ENCODE measurements at places on chromosomes 16 and 17. TPM values are rescaled to one million over a fixed set of nuclear protein-coding genes. Genes with fewer than 3 reads are reported as not detected.

CIBAR2 gene
- total RNA-seq, result not detected

DNA sequence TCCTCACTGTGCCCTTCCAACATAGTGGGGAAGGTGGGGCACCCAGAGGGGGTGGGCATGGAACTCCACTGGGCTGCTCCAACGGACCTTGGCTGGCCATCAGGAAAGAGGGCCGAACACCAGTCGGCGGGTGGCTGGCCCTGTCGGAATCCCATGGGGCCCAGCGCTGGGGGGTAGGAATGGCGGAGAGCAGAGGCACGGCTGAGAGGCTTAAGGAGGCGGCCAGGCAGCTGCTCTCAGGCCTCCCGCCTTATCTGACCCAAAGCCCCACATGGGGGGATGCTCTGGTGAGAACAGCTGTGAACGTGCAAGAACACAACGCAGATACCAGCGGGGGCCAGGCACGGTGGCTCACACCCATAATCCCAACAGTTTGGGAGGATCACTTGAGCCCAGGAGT, 4.4 kb upstream of the MYO1C start:
- DNase-seq, result no peak

GRCh38 chr17:44734272-44734671, 24.5 kb upstream of the ADAM11 start:
- DNase-seq, result no peak

DNA sequence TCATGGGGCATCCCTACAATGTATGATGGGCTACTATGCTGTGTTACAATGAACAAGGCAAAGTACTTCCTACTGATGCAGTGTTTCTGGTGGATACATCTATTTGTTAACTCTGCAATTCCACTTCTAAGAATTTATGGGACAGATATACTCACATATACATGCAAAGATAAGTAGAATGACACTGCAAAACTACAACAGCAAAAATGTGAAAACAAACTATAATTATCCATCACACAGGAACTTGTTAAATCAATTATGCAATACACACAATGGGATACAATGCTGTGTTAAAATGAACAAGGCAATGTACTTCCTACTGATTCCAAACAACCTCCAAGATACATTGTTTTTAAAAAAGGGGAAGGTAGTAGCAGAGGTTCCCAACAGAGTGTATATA, 3.2 kb downstream of the DDX52 start:
- DNase-seq, result no peak

DNA sequence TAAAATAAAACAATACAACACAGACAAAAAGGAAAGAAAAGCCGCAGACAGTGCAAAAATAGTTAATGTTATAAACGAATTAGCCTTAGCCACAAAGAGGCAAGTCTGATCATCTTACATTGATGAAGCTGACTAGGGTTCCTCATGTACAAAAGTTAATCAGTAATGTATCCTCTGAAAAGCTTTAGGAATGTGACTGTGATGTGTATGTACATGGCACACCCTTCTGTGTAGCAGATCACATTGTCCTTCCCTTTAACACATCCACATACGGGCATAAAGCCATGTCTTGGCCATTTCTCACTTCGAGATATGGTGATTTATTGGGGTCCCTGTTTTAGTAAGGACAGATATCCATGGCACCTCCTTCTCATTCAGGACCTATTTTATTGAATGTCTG, 1327.5 kb upstream of the CDH8 start:
- DNase-seq, result no peak

DNA sequence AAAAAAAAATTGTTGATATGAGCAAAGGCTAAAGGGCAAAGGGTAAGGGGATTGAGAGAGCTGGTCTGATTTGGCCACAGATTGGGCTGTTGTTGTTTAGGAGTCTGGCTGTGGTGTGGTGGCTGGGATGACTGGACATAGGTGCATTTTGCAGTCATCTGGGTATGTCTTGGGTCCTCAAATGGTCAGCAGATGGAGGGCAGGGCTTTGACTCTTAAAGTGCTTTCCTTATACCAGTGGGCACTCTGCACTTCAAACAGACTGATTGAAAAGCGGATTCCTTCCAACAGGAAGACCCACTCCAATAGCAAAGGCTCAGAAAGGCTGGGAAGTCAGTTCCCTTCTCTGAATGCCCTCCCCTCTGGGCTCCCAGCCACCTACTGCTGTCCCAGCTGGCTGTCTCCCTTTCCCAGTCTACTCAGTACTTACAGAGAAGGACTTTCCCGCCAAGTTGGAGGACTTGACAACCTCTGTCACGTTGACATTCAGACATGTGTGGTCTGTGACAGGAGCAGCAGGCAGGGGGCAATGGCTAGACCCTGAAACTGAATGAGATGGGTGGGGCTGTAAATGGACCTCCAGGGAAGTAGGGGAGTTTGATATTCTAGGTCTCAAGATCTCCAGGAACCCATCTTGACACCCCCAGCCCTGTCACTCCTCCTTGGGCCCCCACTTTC, 19.6 kb upstream of the MFSD6L start:
- DNase-seq, result peak; percentile 46

GRCh38 chr17:29196769-29197515, 16.7 kb upstream of the MYO18A start:
- no peak for DNase-seq

GRCh38 chr17:44777394-44778348, 18.9 kb downstream of the ADAM11 start:
- no peak for DNase-seq

BOLA2 gene
- 14.4 TPM for total RNA-seq

DNA sequence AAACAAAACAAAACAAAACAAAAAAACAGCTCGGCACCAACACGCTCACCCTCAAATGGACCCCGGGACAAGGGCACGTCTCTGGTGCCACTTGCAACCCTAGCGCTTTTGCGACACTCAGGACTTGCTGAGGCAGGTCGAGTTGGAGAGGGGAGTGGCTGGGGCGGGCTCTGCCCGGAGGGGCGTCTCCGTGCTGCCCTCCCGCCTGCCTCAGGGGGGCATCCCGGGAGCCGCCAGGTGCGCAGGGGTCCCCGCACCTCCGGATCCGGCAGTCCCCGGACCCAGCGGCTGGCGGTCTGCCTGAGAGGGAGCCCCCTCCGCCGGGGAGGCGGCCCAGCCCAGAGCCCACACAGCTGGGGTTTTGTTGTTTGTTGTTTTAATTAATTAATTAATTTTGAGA, at the start of gene SLC52A1:
Gene SLC52A1 (minus strand): TSS at position 112 of the 400 bp plus-strand sequence. CDS start 820 bp downstream, outside the sequence.
- no peak for DNase-seq

DNA sequence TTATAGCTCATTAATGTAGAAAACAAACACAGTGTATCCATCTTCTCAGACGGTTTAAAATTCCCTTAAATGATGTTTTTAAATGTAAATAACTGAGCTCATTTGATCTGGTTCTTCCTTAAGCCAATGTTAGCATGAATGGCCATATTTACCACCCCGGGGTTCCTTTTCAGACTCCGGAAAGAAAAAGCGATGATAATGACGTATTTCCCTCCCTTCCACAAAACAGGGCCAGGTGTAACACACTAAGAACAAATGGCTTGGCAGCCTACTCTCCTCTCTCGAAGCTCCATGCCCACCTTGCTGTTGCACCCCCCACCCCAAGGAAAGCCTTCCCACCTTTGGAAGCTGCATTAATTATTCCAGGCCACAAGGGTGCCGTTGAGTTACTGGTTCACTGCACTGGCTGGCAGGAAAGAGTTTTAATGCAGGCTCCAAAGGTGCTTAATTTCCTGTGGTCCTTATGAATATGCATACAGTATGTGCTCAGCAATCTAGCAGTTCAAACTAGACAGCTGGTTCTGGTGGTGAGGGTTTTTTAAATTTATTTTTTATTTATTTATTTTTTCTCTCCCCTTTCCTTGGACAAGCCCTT, 378.9 kb downstream of the WWOX start:
- DNase-seq, result no peak

DNA sequence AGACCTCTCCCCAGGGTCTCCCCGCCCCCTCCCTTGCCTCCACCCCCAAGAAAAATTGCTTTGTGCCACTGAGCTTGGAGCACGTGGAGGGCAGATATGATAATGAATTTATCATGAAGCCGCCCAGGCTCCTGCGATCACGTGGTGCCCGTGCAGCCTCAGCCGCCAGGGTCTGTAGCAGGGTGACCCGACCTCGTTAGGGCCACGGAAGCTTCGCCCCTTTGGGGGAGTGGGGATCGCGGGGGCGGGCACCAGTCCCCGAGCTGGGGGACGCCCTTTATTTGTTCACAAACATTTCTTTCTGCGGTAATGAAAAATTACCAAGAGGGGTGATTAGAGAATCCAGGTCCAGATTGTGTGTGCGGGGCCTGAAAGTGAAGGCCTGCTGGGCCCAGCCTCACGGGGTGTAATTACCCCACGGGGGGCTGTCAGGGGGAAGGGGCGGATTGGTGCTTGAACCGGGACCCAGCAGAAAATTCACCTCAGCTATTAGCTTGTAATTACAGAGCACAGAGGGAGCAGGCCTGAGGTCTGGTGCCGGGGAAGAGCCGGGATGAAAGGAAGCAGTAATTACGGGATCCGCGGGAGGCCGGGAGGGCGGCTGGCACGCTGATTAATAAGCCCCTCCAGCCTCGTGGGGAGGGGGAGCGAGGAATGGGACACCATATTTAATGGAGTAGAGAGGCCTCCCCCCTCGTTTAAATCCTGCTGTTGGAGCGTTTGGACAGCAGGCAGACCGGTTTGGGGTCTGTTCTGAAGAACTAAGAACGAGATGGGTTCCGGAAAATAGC, 13.3 kb downstream of the GSE1 start:
- no peak for DNase-seq

PSMC3IP gene
- total RNA-seq, result 6.1 TPM

GRCh38 chr17:45871718-45872117, 22.6 kb upstream of the MAPT start:
- DNase-seq, result no peak

STX4 gene
- 23.9 TPM for total RNA-seq
